HFF-Myc (cell line): ENCODE measurements at places on chromosomes 5 and 9.

DNA sequence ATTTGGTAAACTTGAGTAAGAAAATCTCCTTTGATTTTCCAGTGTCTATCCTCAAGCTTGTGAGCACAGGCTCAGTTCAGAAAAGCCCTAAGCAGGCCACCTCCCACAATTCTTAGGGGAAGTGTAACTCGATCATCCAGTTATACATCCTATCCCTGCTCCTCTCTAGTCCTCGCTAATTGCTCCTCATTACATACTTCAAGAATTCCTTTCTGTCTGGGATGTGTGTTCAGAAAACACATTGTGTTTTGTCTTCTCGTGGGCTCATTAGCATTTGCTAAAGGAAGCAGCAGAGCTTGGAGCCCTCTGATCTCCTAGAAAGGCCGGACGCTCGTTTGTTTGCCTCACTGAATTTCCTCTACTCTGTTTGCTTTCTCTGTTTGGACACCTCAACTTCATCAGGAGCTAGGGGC is 268.2 kb upstream of the RFX3 start:
- DNase-seq, result no peak

GRCh38 chr9:77997611-77998284 is 33.9 kb downstream of the GNAQ start:
- no peak for DNase-seq

GRCh38 chr9:130872912-130873503 is 23.6 kb downstream of the QRFP start:
- no peak for DNase-seq

GRCh38 chr9:121556580-121556979 is 56.9 kb upstream of the GGTA1 start:
- peak; percentile 48 for DNase-seq

GRCh38 chr5:146564007-146564762 is 48.2 kb upstream of the GPR151 start:
- no peak for DNase-seq

DNA sequence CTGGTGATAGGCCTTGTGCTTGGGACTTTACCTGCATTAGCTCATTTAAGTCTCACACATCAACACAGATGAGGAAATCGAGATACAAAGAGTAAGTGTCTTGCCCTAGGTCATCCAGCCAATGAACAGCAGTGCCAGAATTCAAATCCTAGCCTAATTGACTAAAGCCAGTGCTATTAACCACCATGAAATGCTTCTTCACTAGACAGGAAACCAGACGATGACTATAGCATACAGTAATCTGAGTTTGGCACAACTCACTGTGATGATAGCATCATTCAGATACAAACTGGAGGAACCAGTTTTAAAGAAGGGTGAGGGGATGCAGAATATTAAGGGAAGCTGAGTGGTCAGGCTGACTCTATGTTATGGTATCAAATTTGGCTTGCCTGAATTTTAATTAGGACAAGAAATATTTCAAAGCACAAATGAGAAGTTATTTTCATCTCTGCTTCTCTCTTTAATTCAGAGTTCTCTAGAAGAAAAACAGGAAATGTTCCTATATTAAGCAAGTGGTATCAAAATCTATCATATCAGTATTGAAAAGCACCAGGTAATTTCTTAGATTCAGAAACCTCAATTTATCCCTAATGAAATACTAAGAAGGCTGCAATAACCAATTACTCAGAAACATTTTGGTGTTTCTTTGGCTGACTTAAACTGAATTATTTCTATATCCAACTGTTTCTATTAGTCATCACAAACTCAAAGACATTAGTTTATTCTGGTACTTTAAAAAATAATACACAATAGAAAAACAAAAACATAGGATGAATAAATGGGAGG is 147.0 kb upstream of the RASA1 start:
- peak; percentile 79 for DNase-seq

- peak; percentile 5 for DNase-seq
Observed at GRCh38 chr9:74570879-74571512, 73.9 kb downstream of the RORB start.

- no peak for DNase-seq
Observed at GRCh38 chr5:6464441-6464840, 15.8 kb downstream of the UBE2QL1 start.

- DNase-seq, result no peak
Observed at GRCh38 chr5:157267025-157267424, 1.1 kb downstream of the CYFIP2 start.

GRCh38 chr9:134405527-134405926 is 79.3 kb downstream of the RXRA start:
- DNase-seq, result no peak

DNA sequence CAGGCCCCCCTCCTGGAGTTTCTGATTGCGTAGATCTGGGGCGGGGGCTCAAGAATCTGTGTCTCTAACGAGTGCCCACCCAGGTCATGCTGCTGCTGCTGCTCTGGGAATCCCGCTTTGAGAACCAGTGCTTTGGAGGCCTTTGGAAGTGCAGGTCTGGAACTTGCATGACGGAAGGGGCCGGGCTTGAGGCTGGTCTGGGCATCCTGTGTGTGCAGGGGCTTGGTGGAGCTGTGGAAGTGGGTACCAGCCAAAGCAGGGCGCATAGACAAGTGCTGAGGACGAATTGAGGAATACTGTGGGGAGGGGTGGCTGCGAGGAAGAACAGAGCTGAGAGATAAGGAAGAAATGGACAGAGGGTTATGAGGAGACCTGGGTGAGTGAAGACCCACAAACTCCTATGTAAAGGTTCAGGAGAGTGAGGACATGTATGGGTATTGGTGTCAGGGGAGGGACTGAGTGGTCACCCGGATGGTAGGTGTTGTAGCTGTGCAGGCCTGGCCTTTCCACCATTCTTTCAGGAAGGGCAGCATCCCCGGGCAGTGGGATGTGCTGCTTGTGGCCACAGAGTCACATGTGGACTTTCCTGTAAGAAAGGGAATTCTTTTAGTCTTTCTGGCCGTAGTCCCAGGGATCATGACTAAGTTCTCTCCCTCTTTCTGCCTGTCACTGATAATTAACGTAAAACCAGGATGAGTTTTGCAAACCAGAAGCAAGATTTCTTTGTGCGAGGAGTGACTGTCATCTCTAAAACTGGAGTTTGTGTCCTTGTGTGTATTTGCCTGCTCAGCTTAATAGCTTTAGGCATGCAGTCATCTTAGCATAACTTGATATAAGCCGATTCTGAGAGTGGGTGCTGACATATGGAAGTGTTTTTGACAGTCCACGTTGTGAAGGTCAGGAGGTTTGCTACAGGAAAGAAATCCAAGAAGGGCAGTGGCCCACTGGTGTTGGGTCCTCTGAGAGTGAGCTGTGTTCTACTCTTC is 43.3 kb upstream of the TJP2 start:
- DNase-seq, result peak; percentile 65

DNA sequence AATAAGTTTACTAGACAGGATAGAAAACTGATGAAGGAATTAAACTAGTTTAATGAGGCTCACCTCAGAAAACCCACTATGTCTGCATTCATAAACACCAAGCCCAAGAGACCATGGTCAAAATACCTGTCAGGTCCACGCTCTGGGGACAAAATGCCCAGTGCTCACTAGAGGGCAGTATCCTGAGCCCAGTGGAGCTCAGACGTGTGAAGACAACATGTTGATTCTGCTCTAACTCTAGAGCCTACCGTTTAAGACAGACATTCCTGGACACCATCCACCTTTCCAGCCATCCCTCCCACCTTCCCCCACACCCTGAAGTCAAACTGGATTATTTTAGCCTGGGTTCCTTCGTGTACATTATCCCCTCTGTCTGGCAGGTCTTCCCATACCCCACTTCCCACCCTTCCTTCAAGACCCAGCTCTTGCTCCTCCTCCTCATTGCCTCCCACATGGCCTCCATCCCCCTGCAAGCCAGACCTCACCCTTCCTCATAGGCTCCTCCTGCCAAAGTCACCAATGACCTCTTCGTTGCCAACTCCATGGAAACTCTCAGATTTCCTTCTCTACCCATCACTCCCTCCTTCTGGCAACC is 142.3 kb upstream of the FSTL4 start:
- no peak for DNase-seq

DNA sequence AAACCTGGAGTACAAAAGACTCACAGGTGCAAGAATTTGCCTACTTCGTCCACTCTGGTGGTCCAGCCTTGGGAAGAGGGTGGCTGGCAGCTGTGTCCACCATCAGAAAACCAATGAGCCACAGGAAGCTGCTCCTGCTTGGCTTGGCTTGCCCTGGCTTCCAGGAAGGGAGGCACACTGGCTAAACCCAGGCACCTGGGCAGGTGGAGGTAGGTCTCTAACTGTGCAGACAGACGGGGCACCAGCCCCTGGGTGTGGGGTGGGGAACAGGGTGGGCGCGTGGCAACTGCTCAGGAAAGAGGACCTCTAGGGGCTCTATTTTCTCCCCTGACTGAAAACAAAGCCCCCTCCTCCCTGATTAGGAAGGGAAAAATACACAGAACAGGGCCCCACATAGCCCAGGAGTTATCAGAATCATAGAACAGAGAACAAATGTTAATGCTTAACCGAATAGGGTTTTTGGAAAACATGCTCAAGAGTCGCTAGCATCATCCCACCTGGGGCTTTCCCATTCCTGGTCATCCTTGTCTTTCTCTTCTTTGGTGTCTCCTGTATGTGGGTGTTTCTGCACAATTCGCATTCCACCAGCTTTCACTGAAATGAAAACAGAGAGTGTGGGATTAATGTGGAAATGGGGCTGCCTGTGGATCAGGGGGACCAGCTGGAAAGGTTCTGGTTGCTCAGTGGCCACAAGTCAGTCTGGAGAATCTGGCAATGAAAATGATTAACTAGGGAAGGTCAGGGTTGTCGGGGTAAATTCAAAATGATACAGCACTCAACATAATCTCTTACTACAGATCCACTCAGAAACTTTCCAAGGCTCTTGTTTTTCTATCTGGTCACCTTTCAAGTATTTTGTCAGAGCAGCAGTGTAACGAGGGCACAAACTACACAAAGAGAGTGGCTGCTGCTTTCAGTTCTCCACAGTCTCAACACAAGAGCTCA is 13.1 kb downstream of the DAP start:
- no peak for DNase-seq
